ENCODE measurements at places on chromosomes 5 and 9.

DNA sequence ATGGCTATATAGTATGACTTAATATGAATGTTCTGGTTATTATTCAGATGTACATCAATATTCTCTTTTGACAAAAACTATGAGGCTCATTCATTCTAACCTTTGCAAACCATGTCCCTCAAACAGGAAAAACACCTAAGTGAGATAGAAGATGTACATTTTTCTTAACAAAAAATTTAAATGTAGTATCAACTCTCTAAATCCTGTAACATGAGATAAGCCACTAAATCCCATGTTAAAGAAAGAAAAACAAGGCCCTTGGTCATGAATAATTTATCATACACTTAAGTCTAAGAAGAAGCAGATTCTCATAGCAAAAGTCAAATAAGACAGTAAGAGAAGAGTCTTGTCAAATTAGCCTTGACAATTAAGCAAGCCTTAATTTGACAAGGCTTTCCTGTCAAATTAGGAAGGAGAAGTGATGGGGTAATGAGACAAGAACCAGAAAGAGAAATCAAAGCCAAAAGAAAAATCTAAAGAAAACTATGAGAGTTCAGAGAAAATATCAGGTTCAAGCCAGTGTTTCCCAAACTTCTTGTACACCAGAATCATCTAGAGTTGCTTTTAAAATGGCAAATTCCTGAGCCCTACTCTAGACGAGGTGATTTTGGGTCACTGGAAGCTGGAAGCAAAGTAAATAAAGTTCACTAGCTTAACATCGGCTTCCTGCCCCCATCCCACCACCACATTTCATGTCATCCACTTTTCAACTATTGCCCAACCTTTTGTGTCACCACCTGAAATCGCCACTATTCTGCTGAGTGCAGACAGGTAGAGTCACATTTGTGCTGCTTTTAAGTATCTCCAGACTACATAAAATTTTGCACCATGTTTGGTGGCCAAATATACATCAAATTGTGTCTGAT lies 76.5 kb downstream of the NR6A1 start:
- DNase-seq, result no peak

- DNase-seq, result no peak
Measured at GRCh38 chr5:84862132-84862531, 477.5 kb upstream of the EDIL3 start.

- DNase-seq, result no peak
Measured at GRCh38 chr5:3671337-3671736, 75.7 kb downstream of the IRX1 start.

GRCh38 chr9:93390953-93391515 lies 60.5 kb upstream of the FAM120A start:
- DNase-seq, result no peak

- no peak for DNase-seq
Measured at GRCh38 chr9:5443850-5444249, 6.1 kb upstream of the PLGRKT start.

GRCh38 chr5:131622633-131623032 lies 12.4 kb downstream of the RAPGEF6 start:
- no peak for DNase-seq

Measured in liver (tissue), 10 donors.